HFFc6 (cell line): ENCODE measurements at places on chromosomes 12 and 14. TPM values are rescaled to one million over a fixed set of nuclear protein-coding genes. Genes with fewer than 3 reads are reported as not detected.

Gene PITPNM2
- 1.6 and 3.6 TPM in 2 replicates for total RNA-seq

Gene DNAH10
- 0.41 to 0.87 TPM (median 0.77 TPM) in 3 replicates for total RNA-seq

DNA sequence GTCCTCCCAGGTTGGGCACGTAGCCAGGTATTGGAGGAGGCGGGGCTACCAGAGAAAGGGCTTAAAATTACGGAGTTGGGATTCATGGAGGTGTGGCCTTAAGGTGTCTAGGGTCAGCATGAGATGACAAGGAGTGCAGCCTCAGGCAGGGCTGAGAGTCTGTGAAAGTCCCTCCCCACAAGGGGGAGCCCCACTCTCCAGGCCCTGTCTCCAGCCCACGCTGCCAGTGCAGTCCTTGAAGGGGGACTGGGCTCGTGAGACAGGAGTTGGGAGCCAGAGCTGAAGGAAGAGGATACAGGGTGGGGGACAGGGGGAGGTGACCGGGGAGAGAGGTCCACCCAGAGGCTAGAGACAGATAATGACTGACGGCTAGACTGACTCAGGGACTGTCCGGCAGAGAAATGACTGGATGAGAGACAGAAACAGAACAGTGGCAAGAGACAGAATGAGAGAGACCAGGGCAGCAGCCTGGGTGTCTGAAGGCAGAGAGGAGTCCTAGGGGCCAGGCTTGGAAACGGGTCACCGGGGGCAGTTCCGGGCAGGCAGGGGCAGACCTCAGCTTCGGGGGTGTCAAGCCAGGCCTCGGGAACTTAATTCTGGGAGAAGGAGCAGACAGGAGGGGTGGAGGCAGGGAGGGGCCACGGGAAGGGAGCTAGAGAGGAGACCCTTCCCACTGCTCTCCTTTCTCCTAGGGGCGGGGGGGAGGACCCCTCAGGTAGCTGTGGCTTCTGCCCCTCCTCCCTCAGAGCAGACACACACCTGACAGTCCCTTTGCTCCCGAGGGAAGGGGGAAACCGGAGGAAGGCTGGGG is 970 bp downstream of the CDH24 start:
- peaks cover 6% of the 10 kb centered on the region; the same call in 1 of the 2 replicates for H3K36me3 ChIP-seq
- H3K4me3 ChIP-seq, result peak overlapping the region; percentile 88
- H3K27me3 ChIP-seq, result peaks cover 5% of the 10 kb centered on the region
- H3K4me1 ChIP-seq, result peaks cover 36% of the 10 kb centered on the region

DNA sequence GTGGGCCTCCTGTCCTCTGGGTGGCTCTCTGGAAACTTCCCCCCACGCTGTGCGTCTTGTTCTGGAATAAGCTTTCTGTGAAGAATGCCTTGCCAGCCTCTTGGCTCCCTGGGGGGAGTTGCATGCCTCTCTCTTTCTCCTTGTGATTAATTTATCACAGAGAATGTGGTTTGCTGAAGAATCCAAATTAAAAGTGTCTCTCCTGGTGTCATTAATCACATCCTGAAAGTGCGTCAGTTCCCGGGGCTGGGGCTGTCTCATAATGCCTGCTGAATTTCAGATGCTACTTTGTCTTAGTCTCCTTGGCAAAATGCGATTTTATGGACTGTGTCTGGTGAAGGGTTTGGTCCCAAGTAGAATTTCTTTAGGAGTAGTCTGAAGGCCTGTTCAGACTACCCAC is 787.7 kb upstream of the TMEM132C start:
- H3K27ac ChIP-seq, result no peak overlapping the region
- H3K27me3 ChIP-seq, result peaks cover 2% of the 10 kb centered on the region
- H3K36me3 ChIP-seq, result no peaks in the 10 kb centered on the region
- no peak overlapping the region for H3K4me3 ChIP-seq
- H3K4me1 ChIP-seq, result peaks cover 21% of the 10 kb centered on the region

DNA sequence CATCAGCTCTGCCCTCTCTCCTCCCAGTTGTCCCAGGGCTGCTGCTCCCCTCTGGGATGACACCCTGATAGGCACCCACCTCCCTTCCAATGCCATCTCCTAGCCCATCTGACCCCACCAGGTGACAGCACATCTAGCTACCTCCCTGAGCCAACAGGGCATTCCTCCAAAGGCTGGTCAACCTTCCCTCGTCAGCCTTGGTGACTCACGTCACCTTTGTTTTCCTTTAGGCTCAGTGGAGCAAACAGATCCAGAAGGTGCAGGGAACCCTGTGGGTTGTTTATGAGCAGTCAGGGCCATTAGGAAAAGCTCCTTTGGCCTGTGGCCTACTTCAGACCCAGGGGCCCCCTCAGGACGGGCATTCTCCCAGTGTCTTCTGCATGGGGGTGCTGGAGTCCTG is 32.4 kb downstream of the PIGH start:
- H3K27me3 ChIP-seq, result peaks cover 20% of the 10 kb centered on the region
- no peak for DNase-seq
- no peak overlapping the region for H3K4me3 ChIP-seq

GRCh38 chr12:42735861-42736361 is 146.4 kb upstream of the PRICKLE1 start:
- H3K36me3 ChIP-seq, result no peaks in the 10 kb centered on the region
- H3K27ac ChIP-seq, result no peak overlapping the region
- H3K4me1 ChIP-seq, result peaks cover 9% of the 10 kb centered on the region
- H3K4me3 ChIP-seq, result no peak overlapping the region
- no peak for DNase-seq

- peak overlapping the region; percentile 89 for H3K27ac ChIP-seq
- no peaks in the 10 kb centered on the region; the same call in none of the 2 replicates for H3K27me3 ChIP-seq
- peak overlapping the region; percentile 76 for H3K4me3 ChIP-seq
- DNase-seq, result peak; percentile 82
- peaks cover 57% of the 10 kb centered on the region for H3K4me1 ChIP-seq
Measured at GRCh38 chr12:25830456-25830855, 128.0 kb upstream of the RASSF8 start.

GRCh38 chr14:72636871-72637270 is 257.0 kb downstream of the DPF3 start:
- H3K27me3 ChIP-seq, result peaks cover 3% of the 10 kb centered on the region
- H3K4me3 ChIP-seq, result peak overlapping the region; percentile 50; the same call in 1 of the 2 replicates
- peaks cover 24% of the 10 kb centered on the region for H3K36me3 ChIP-seq
- peaks cover 81% of the 10 kb centered on the region for H3K4me1 ChIP-seq
- peak overlapping the region; percentile 79 for H3K27ac ChIP-seq

- no peak overlapping the region for H3K4me3 ChIP-seq
- DNase-seq, result no peak
- H3K27me3 ChIP-seq, result no peaks in the 10 kb centered on the region
- H3K27ac ChIP-seq, result peak overlapping the region; percentile 20; the same call in 1 of the 2 replicates
Measured at GRCh38 chr12:31521964-31522363, 69.0 kb downstream of the DENND5B start.

GRCh38 chr12:113842699-113843098 is 123.4 kb downstream of the RBM19 start:
- peaks cover 1% of the 10 kb centered on the region; the same call in 1 of the 2 replicates for H3K27me3 ChIP-seq
- peaks cover 5% of the 10 kb centered on the region for H3K36me3 ChIP-seq
- H3K27ac ChIP-seq, result no peak overlapping the region
- no peaks in the 10 kb centered on the region; the same call in 1 of the 2 replicates for H3K4me1 ChIP-seq
- DNase-seq, result no peak
- H3K4me3 ChIP-seq, result no peak overlapping the region
